Heart right ventricle (tissue), 16 donors: ENCODE measurements at places on chromosomes 4 and X. TPM values are rescaled to one million over a fixed set of nuclear protein-coding genes. Genes with fewer than 3 reads are reported as not detected.

GRCh38 chr4:48944252-48944651 lies 37.7 kb upstream of the OCIAD2 start:
- DNase-seq = no peak

- no peak for DNase-seq
Measured at GRCh38 chrX:22969411-22969810, 30.3 kb upstream of the DDX53 start.

GRCh38 chr4:98496152-98496845 lies 162.1 kb downstream of the TSPAN5 start:
- no peak for DNase-seq

GRCh38 chr4:79756140-79756895 lies 316.7 kb downstream of the ANTXR2 start:
- no peak for DNase-seq

- DNase-seq = no peak
Measured at GRCh38 chr4:127364911-127365310, 267.8 kb upstream of the INTU start.

DNA sequence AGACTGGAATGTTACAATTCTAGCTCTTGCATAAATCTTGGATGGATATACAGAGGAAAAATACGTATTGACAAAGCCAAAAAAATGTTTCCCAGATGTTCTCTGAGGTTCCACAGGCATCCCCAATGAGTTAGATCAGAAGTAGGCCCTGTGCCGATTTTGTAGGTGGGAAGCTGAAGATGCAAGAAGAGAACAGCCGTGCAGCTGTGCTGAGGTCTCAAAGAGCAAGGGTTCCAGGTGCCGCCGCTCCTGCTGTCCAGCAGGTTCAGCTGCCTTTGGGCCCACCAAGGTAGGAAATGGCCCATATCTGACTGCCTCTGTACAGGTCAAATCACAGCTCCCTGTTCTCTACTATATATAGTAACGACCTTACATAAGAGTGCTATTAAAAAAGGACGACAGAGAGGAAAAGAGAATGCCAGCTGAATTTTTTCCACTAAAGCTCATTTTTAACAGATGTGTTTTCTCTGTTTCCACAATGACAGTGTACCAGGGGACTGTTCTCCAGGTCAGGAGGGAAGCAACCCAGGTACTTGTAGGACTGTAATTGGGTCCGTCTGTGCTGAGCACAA lies 155.6 kb downstream of the CBR4 start:
- DNase-seq = no peak

GRCh38 chr4:98609934-98610333 lies 48.5 kb downstream of the TSPAN5 start:
- no peak for DNase-seq

DNA sequence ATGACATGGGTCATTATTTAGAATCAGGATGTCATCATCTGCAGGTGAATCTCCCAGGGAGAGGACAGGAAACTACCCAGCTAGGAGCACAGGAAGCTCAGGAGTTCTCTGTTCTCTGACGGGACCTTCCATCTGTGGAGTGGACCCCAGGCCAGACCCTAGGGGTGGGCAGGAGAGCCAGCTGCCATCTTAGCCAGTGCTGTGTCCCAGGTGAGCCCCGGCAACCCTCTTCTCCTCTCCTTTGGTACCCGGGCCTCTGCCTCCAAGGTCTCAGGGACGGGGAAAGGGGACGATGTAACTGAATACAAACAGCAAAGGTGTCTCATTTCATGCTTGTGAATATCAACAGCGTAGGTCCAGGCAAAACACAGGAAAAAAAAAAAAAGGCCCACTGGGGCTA lies 48.5 kb downstream of the C4orf50 start:
- DNase-seq = no peak

DNA sequence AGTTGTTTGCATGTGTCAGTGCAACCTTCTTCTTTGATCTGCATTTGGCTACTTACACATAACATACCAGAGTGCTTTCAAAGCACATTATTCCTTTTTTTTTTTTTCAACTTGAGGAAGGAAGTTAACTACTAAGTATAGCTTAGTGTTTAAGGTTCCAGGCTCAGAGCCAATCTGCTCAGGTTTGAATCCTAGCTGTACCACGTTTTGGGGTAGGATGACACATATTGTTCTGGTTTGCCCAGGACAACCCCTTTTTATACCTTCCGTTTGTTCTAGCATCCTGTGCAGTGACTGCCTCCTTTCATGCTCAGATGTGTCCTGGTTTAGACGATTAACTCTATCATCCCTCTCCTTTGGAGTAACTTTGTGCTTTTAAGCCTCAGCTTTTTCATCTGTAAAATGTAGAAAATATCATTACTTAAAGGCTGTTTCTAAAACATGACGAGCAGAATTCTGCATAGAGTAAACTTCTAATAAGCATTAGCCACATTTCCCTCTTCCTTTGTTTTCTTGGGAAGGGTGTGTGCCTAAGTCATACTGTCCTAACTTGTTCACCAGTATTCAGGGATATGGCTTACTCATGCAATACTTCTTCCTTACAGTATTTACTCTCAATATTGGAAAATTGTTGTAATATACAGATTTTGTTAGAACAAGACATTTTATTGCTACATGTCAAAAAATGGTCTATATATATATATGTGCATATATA lies 281.3 kb downstream of the C4orf33 start:
- DNase-seq = no peak

GRCh38 chrX:13248867-13249486 lies 70.9 kb downstream of the ATXN3L start:
- DNase-seq = no peak

The NXF2 gene
- total RNA-seq = not detected

The NHSL2 gene
- total RNA-seq = 6.4 TPM

The PPP4R3C gene
- total RNA-seq = not detected

The ZNF630 gene
- total RNA-seq = 1.3 TPM

The PRDM8 gene
- 0.60 TPM for total RNA-seq

The WWC2 gene
- 37.4 TPM for total RNA-seq

The TCEANC gene
- 3.5 TPM for total RNA-seq

The SPARCL1 gene
- total RNA-seq = 154 TPM
